ENCODE measurements at places on chromosomes 4 and X.

DNA sequence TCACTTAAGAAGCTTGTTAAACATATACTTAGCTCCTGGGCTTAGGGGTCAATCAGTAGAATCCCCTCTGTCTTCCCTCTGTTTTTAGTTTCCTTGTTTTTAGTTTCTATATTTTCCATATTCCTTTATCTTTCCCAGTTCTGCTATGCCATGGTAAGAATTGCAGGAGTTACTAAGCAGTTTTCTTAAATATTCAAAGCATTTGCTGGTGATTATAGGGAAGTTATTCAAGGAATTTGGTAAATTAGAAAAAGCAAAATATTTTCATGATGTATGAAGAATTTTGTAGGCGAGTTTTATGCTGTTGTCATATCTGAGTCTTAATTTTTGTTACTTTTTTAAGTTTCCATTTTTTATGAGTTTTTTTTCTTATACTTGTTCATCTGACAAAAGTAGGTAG, 91.6 kb upstream of the NUDT6 start:
- no peak for DNase-seq

GRCh38 chr4:3209551-3210325, 39.2 kb upstream of the MSANTD1 start:
- DNase-seq, result no peak

GRCh38 chr4:100257567-100257966, 67.3 kb upstream of the DDIT4L start:
- no peak for DNase-seq

DNA sequence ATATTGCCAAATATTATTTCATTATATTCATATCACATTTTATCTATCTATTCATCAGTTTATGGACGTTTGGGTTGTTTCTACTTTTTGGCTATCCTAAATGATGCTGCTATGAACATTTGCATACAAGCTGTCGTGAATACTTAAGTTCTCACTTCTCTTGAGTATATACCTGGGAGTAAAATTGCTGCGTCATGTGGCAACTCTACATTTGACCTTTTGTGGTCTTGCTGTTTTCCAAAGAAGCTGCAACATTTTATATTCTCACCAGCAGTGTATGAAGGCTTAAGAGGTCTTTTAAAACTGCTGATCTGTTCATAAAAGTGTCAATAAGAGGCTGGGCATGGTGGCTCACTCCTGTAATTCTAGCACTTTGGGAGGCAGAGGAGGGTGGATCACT, 5.8 kb downstream of the PYURF start:
- DNase-seq, result no peak

GRCh38 chrX:129724754-129725153, 14.0 kb upstream of the XPNPEP2 start:
- no peak for DNase-seq
